Fibroblast of skin of abdomen (primary cell): ENCODE measurements at places on chromosomes 2 and 18.
A peak's percentile ranks its signal among the peaks of the same experiment; 100 is the strongest.

- peak; percentile 46 for DNase-seq
Measured at GRCh38 chr18:54712306-54712705, 116.0 kb upstream of the RAB27B start.

GRCh38 chr2:117330641-117331040, 483.9 kb upstream of the DDX18 start:
- DNase-seq, result no peak

DNA sequence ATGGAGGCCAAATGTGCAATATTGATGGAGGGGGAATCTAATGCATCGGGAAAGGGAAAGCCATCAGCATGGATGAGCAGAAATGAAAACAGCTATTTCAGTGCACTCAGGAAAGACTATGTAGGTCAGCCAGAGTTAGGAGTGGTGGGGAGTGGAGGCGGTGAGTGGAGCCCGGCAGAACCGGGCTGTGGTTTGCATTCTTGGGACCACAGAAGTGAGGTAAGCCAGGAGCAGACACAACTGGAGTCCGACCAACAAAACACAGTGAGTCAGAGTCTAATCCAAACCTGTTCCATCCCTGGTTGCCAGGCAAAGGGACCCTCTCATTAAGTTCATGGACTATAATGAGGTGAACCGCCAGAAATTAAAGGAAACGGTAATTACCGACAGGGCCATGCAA, 61.1 kb upstream of the RAB12 start:
- peak; percentile 76 for DNase-seq

GRCh38 chr18:74083557-74083952, 64.1 kb downstream of the FBXO15 start:
- DNase-seq, result no peak

- DNase-seq, result peak; percentile 97
Measured at GRCh38 chr18:3321133-3321812, 59.3 kb downstream of the MYL12B start.

DNA sequence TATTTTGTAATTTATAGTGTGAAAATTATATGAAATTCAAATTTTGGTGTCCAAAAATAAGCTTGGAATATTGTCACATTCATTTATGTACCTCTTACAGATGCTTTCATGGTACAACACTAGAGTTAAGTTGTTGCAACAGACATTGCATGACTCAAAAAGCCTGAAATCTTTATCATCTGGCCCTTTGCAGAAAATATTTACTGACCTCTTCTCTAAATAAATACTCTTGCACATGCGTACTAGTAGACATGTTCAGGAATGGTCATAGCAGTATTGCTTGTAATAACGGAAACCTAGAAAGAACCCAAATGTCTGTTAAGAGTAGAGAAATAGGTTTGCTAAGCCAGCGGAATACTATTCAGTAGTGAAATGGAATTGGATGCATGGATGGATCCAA, 60.4 kb downstream of the GALNT1 start:
- DNase-seq, result no peak

GRCh38 chr2:203900253-203900652, 32.7 kb downstream of the CTLA4 start:
- DNase-seq, result no peak

DNA sequence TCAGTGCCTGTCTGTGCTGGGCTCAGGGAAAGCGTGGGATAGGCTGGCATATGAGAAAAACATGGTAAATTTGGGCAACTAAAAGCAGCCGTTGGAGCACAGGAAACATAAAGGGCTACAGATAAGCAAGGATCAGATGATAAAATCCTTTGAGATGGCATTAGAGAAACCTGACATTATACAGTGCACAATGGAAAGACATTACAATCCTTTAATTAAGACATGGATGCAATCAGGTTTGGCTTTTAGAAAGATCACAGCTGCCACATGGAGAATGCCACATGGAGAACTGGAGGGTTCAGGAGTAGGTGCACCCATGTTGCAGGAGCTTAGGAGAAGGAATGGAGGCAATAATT, 117.3 kb downstream of the CDC42EP3 start:
- no peak for DNase-seq

DNA sequence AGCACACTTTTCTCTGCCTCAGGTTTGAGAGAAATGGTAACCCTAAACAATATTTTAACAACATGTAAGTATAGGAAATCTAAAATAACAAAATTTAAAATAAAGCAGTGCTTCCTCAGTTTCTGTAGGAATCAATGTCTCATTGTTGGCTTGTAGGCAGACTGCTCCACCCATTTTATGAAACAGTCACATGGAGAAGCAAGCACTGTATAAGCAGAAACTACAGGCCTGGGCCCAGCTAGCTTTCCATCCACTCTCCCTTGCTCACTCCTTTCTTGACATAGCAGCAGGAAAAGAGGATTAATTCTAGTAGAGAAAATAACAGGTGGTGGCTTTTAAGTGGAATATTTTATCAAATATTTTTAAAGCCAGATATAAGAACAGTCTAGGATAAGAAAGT, 97.2 kb downstream of the PLEKHM3 start:
- DNase-seq, result no peak

- DNase-seq, result no peak
Measured at GRCh38 chr2:101426822-101427221, 39.5 kb upstream of the CREG2 start.

GRCh38 chr2:241354668-241355658, 1.1 kb upstream of the FARP2 start:
- peak; percentile 50 for DNase-seq

DNA sequence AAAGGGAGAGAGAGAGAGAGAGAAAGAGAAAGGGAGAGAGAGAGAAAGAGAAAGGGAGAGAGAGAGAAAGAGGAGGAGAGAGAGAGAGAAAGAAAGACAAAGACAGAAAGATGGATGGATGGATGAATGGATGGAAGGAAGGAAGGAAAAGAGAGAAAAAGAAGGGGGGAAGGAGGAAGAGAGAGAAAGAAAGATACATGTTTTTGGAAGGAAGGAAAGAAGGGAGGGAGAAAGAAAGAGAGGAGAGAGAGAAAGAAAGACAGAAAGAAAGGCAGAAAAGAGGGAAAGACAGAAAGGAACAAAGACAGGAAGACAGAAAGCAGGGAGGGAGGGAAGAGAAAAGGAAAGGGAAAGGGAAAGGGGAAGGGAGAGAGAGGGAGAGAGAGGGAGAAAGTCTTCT, 51.6 kb downstream of the RNU4ATAC start:
- DNase-seq, result no peak

DNA sequence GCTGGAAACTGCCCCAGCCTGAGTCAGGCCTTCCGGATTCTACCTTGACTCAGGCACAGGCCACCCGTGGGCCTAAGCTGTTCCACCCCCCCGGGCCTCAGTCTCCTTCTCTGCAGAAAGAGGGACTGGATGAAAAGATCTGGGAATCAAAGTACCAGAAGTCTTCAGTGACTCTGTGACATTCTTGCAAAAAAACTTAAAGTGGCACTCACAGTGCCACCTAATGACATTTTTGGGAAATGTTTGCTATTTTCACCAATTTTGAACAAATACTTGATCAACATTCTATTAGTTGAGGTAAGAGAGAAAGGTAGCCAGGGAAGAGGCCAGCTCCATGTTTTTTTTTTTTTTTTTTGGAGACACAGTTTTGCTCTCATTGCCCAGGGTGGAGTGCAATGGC, 48.3 kb upstream of the ACAA2 start:
- no peak for DNase-seq

DNA sequence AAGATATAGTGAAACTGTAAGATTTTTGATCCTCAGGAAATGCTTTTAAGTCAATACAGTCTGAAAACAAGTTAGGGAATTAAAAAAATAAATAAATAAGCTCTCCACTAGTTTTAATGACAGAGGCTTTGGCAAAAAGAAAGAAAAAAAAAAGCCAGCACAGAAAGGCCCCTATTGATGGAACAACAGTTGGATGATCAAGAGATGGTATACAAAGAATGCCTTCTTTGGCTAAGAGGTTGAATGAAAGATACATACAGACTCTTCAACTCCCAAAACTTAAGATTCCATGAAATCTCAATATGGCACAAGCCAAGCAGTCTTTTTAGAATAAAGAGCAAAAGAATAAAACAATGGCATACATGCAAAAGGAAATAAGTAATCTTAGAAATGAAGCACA, 64.0 kb upstream of the GALNT5 start:
- no peak for DNase-seq

- DNase-seq, result peak; percentile 36
Measured at GRCh38 chr18:35415511-35416073, 38.5 kb upstream of the ZNF396 start.

DNA sequence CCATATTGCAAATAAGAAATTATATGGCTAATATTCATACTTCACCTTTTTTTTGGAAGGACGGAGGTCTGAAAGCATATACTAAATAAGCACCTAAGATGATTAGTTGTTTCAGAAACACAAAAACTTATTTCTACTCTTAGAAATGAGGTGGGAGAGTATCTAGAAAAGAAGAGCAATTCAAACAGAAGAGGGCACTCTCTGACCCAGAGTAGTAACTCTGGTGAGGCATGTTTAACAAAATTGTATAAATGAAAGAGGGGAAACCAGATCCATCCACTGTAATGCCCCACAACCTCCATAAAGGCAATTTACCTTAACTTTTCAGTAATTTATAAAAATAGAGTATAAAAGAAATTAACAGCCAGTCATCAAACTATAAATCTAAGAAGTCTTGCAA, 669.6 kb upstream of the VRK2 start:
- DNase-seq, result peak; percentile 12

- no peak for DNase-seq
Measured at GRCh38 chr2:15835991-15836688, 104.2 kb upstream of the MYCN start.

DNA sequence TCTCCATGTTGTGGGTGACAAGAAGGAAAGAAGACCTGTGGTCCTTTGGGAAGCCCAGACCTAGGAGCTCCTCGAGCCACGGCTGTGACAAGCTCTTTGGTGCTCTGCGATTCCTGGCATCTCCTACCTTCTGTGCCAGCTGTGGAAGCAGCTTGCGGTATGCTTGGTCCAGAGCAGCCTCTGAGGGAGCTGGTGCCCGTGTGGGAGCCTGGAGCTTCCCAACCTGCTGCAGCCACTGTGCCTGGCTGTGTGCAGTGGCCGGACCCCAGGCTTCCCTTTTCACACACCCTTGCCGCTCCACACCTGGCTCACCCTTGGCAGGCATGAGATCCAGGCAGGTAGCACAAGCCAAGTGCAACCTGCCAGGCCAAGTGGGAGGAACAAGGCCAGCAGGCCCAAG, 1328.6 kb upstream of the SLC39A10 start:
- no peak for DNase-seq

DNA sequence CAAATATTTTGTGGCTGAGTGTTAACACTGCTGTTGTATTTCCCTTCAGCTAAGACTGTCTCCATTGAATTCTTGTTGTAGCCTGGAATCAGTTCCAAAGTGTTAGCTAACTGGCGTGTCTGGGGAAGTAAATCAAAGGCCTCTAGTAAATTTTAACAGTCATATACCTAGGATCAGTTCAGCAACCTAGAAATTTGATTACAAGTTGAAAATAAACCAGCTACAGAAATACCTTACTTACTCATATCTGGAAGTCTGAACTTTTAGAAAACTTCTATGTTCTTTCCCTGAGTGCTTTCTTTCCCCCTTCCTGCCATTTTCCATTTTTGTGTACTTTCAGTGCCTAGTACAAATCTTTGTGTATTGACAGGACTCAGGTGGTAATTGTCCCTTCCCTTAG, 396.7 kb upstream of the DCC start:
- no peak for DNase-seq

GRCh38 chr18:28781616-28782362, 604.9 kb upstream of the CDH2 start:
- DNase-seq, result no peak

DNA sequence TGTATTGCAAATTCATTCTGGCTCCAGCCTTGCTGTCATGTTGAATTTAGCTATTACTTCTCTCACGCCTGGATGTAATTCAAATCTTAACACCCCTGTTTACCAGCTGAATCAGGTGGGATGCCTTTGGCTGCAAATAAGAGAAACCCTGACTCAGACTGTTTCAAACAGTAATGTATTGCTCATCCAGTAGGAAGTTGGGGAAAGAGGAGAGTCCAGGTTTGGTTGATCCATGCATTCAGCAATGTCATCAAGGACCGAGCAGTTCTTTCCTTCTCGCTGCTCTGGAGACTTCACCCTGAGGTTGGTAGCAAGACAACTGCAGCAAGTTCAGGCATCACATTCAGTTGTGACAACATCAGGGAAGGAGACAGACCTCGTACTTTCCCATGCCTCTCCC, 6.4 kb upstream of the DARS1 start:
- DNase-seq, result no peak

DNA sequence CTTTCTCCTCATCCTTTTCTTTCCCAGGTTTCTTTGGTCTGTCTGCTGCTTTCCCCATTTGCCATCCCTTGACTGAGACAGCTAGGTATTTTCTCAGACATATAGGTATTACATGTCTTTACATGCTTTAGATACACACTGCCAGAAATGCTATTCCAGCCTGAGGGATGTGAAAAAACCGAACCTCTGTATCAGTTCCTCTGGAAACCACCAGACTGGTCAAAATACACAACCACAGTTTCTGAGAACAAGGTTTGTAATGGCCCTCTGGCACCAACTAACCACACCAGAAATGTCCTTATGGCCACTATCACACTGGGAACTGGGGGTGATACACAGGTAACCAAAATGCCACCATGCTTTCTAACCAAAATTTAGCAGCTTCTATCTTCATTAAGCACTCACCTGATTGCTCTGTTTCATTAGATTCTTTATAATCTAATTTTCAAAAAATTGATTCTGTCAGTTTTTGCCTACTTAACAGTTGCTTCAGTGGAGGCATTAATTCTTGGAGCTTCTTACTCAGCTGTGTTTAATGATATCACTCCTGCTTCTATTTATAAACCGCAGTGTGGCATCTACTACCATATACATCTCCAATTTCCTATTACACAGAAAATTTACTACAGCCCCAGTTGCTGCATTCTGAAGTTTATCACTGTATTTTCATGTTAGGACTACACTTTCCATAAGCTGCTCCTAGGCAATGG, 243.5 kb downstream of the WDPCP start:
- no peak for DNase-seq

GRCh38 chr18:31432316-31432715, 15.2 kb upstream of the DSG3 start:
- DNase-seq, result no peak

GRCh38 chr18:77062518-77063003, 70.0 kb downstream of the MBP start:
- no peak for DNase-seq

DNA sequence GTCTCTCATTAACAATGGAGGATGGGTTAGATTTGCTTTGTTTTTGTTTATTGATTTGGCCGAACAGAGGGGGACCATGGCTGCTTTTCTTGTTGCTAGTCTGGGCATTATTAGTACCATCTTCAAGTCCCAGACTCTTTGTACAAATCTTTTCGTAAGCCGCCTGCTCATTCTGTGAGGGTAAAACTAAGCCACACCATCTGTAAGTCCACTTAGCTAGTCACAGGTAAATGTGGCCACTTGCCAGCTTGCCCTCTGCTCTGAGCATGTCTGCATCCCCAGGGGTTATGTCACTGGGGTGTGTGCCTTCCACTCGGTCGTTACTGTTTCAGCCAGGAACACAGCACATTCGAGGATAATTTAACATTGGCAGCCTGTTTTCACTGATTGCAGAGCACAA, 85.6 kb downstream of the SMIM21 start:
- DNase-seq, result no peak

DNA sequence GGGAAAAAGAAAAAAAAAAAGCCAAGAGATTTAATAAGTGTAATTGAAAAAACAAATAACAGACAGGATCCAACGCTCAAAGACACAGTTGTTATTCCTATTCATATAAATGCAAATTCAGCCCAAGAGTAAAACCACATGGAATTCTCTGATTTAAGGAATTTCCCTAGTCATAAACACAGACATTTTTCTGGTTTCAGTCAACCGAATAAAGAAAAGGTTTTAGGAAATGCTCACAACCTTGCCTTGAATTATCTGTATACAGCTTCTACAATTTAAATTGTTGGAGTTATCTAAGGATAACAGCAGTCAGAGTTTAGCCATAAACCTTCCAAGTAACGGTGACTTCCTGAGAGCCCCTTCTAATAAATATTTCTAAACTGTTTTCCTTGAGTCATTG, 122.7 kb downstream of the VWC2L start:
- DNase-seq, result no peak
